ENCODE measurements at places on chromosomes 4 and X.

DNA sequence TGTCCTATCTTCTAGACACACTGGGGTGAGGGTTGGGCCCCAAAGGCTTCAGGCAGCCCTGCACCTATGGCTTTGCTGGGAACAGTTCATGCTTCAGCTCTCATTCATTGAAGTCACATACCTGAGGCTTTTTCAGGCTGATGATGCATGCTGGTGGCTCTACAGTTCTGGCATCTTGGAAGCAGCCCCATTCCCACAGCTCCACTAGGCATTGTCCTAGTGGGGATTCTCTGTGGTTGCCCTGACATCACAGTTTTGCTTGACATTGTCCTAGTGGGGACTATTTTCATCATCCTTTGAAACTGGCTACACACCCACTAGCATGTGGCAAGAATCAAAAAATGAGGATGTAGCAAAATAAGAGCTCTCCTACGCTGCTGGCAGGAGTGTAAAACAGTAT is 37.7 kb upstream of the C4orf17 start:
- no peak for DNase-seq

- no peak for DNase-seq
Measured at GRCh38 chrX:110954428-110955100, 141.4 kb upstream of the PAK3 start.

DNA sequence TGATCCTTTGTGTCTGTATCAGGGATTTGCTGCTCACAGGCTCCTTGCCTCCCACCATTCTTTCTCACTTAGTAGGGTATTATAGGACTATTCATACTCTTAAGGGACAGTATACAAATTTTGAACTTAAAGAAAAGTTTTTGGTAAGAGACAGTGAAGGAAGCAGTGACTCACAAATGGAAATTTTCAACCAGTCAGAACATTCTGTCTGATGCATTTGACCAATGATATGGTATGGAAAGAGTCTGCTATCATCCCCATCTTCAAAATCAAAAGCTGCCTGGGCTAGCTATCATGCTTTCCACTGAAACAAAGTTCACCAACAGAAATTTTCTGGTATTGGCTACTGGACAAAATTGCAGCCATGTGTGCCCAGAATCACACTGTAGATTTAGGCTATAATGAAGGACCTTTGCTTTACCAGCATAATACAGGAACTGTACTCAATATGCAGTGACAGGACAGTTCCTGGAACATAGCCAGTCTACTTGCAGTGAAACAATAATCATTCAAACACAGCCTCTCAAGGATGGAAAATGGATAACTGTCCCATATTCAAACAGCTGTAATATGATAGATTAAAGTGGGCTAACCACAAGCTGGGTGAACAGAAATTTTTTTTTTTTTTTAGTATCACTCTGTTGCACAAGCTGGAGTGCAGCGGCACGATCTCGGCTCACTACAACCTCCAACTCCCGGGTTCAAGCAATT is 109.0 kb upstream of the ACSL4 start:
- no peak for DNase-seq

DNA sequence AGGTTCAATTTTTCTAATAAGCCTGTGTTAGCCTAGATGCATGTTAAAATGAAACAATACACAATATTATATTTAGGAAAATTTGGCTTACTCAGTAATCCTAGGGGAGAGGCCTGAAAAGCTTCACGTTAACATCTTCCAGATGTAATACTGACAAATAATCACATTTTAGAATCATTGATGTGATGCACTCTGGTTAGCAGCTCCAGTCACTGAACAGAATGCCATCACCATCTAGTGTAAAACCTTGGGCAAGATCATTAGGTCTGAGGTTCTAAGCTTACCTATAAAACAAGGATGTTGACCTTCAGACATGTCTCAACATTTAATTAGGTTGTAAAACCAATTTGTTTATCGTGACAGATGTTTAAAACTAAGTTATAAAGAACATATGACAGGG is 1704.8 kb downstream of the STIM2 start:
- no peak for DNase-seq

- no peak for DNase-seq
Measured at GRCh38 chr4:158787709-158788475, 19.1 kb downstream of the FNIP2 start.

GRCh38 chr4:124610211-124610610 is 102.3 kb downstream of the ANKRD50 start:
- no peak for DNase-seq

DNA sequence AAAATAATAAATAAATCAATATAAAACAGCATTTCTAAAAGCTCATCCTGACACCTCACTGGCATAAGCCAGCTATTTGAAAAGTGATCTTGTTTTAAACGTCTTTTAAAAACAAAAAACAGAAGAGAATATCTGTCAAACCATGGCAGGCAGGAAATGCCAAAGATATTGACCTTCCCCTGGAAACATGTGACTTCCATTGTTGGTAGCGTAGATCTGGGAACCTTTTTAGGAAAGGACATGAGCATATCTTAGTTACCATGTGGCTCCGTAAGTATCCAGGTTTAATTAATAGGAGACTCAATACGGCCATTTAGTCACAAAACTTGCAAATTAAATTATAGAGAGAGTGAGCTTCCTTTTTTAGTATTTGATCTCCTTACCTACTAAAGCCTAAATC is 83.0 kb upstream of the KLHL4 start:
- no peak for DNase-seq

DNA sequence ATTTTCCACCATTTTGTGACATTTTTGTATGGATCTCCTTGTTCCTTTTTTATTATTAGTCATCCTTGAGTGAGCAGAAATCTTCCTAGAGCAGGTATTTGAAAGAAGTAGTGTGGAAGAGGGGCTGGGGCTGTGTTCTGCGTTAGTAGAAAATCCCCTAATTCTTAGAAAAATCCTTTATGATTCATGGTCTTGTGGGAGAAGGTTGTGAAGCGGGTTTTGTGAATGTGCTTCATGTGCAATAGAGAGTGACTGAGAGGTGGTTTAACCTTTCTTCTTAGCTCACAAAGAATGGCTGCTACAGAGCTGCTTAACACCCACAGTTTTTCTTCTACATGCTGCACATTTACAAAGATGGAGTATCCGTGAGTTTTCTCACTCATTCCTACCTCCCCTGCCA is 220.5 kb downstream of the IDS start:
- no peak for DNase-seq

GRCh38 chrX:16061296-16061695 is 62.1 kb upstream of the GRPR start:
- DNase-seq: no peak

GRCh38 chrX:24799565-24799964 is 105.8 kb downstream of the POLA1 start:
- no peak for DNase-seq

Data from NCI-H146 (cell line).